ENCODE measurements at places on chromosomes 7 and 10.

GRCh38 chr7:21355406-21355874, 72.4 kb upstream of the SP4 start:
- no peak for DNase-seq

- no peak for DNase-seq
Observed at GRCh38 chr10:14086596-14086995, 244.1 kb downstream of the FRMD4A start.

DNA sequence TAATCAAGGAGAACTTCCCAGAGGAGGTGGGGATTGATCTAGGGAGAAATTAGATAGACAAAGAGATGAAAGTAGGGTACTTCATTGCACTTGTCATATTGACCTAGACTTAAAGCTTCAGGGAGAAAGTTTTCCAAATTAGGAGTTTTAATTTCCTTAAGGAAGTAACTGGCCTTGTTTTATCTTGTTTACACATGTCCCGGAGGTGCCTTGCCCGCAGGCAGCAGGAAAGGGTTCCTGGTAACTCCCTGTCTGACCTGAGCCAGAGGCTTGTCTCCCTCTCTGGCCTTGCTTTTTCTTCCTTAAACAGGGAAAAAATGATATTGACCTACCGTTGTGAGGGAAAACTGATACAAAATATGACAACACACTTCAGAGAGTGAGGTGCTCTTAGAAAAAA, 181.6 kb downstream of the EVX1 start:
- DNase-seq = no peak

DNA sequence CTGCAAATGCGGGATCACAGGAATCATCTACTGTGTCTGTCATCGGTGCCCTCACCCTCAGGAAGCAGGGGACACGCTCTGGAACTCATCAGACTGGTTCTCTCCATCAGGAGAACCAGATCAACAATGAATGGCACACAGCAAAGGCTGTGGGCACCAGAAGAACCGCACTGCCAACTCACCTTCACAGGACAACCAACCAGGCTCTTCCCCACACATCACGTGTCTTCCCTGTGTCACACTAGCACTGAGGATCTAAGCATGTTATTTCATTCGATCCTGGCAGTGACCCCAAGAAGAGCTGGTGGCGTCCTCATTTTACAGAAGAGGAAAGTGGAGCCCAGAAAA, 106.1 kb downstream of the TNS3 start:
- DNase-seq = no peak

DNA sequence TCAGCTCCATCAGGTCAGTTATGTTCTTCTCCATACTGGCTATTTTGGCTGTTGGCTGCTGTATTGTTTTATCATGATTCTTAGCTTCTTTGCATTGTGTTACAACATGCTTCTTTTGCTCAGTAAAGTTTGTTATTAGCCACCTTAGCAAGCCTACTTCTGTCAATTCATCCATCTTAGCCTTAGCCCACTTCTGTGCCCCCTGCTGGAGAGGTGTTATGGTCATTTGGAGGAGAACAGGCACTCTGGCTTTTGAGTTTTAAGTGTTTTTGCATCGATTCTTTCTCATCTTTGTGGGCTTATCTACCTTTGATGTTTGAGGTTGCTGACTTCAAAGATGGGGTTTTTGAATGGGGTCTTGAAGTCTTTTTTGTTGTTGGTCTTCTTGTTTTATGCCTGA, 204.6 kb upstream of the FOXP2 start:
- no peak for DNase-seq

DNA sequence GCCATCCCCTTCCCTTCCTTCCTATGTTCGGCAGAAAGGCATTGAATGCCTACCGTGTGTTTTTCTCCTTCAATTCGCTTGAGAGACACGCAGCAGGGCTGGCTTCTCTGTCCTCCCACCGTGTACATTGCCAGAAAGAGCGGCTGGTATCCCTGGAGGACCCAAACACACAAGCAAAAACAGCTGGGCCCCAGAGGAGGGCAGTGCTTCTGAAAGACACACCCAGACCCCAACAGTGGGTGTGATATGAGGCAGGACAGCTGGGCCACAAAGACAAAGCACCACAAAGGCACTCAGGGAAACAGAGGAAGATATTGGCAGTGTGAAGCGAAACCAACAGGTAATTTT, 133.1 kb upstream of the SH2B2 start:
- no peak for DNase-seq

DNA sequence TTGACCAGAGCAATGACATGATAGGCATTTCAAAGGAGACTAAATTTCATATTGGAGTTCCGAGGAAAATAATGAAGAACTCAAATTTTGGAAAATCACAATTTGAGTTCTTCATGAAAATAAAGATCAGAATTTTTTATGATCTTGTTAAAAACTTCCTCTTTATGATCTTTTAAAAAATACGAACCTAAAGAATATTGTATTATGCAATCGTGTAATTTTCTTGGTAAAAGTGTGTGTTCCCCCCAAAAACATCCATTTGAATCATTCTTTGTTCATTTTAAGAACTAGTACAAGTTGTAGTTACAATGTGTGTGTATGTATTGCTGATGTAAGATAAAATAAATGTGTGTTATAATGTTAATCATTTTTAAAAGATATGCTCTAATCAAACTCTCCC, 79.3 kb upstream of the PDK4 start:
- DNase-seq = no peak

DNA sequence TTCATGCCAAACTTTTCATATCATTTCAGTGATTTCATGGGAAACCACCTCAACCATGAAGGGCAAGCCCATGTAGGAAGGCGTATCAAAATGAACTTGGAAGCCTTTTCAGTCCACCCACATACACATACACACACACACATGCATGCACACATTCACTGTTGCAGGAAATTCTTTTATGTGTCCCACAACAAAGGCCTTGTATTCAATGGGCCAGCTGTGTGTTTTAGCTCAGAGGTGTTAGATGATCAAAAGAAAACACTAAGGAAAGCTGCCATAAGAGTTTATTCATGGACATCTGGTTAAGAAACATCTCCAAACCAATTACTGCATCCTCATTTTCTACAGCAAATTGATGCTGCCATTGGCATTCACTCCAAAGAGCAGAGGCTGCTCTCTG, 74.4 kb upstream of the STK17A start:
- DNase-seq = no peak

DNA sequence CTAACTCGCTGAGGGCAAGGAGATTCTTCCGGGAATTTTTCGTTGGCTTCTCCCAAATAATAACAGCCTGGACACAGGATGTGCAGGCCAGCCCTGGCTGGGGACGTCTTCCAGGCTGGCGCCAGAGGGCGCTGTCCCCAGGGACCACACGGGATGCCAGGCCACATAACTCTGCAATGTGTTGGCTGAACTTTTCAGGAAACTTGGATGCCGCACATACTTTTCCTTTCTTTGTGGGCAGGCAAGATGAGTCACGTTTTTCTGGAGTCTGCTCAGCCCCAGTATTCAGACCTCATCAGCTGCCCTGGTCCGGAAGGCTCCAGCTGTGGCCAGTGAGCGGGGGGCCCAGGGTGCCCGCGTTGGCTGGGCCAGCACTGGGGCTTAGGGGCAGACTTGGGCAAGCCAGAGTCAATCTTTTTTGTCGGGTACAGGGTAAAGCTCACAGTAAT, 122.7 kb downstream of the PRKAG2 start:
- peak; percentile 61 for DNase-seq

GRCh38 chr10:75108684-75109458, 2.6 kb upstream of the SAMD8 start:
- no peak for DNase-seq

GRCh38 chr7:36149694-36150452, 3.2 kb upstream of the EEPD1 start:
- DNase-seq = no peak

- no peak for DNase-seq
Observed at GRCh38 chr10:11037991-11038390, 20.3 kb downstream of the CELF2 start.

- DNase-seq = no peak
Observed at GRCh38 chr10:4588824-4589223, 237.2 kb upstream of the AKR1E2 start.

DNA sequence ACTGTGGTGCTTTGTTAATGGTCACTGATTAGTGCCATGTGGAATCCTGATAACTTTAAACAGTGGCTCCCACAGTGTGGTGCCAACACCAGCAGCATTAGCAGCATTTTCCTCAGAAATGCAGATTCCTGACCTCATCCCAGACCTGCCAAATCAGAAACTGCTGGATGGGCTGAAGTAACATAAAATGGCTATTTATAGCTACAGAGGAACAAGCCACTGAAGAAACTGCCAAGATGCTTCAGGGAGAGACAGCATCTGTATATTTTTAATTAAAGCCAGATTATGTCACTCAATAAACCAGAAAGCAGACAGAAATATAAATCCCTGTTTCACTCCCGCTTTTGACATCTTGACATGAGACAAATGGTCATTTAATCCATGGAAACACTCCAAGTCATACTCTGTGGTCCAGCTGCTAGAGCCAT, 178.5 kb downstream of the AMPH start:
- DNase-seq = no peak

GRCh38 chr7:7263297-7264230, 81.2 kb downstream of the C1GALT1 start:
- no peak for DNase-seq

DNA sequence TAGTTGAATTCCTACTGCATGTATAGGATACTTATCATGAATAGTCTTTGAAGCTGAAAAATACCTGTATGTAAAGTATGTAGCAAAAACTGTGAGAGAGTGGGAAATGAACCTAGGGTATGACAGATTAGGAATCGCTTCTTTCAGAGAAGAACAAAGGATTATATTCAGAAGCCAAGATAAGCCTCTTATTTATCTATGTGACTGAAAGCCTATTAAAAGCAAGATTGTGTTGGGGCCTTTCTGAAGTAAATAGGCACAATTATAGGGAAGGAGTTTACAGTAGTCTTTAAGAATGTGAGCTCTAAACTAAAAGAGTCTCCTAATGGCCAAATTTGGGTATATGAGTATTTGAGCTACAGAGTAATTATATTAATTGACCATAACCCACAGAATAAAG, 102.1 kb downstream of the MTERF1 start:
- DNase-seq = no peak

DNA sequence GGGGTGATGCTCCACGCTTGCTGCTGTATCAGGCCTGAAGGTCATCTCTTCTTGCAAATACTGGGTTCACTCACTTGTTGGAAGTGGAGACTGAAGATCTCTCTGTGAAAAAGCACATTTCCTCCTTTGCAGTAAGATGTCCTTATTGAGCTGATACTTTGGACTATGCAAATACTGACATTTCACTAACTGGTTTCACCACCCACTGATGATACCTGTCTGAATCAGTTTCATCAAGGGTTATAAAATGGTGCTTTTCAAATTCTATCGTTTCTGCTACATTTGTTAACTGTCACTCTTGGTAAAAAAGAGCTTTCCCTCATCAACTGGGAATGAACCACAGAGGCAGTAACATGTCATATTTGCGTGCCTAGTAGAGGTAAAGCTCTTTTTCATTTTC, 35.5 kb downstream of the RAB19 start:
- no peak for DNase-seq

GRCh38 chr7:15802425-15802824, 115.9 kb upstream of the MEOX2 start:
- DNase-seq = no peak

GRCh38 chr10:22341190-22341925, 3.9 kb upstream of the SPAG6 start:
- DNase-seq = no peak

GRCh38 chr7:40843338-40843985, 708.7 kb downstream of the SUGCT start:
- DNase-seq = no peak

DNA sequence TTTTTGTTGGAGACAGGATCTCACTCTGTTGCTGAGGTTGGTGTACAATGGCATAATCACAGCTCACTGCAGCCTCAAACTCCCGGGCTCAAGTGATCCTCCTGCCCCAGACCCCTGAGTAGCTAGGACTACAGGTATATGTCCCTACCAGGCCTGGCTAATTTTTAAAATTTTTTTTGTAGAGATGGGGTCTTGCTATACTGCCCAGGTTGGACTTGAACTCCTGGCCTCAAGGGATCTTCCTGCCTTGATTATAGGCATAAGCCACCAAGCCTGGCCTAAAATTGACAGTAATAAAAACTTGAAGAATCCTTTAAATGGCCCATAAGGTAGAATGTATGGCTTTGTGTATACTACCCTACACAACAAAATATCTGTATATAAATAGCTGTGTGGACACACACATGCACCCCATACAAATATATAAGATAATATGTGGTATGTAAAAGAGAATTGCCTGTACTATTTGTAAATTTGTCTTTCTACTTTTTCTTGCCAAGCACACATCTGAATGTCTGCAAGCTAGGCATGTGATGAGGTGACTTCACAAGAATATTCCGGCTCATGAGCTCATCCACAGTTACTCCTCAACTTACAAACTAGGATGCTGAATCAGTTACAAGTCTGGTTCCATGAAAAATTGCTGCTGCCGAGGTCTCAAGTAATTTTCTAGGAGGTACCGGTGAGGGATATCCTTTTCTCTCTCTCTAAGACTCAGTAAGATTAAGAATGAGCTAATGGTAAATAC, 26.6 kb downstream of the POLR3A start:
- no peak for DNase-seq

GRCh38 chr10:3750006-3750816, 34.8 kb downstream of the KLF6 start:
- DNase-seq = no peak

- no peak for DNase-seq
Observed at GRCh38 chr7:38883706-38884105, 25.3 kb downstream of the VPS41 start.

DNA sequence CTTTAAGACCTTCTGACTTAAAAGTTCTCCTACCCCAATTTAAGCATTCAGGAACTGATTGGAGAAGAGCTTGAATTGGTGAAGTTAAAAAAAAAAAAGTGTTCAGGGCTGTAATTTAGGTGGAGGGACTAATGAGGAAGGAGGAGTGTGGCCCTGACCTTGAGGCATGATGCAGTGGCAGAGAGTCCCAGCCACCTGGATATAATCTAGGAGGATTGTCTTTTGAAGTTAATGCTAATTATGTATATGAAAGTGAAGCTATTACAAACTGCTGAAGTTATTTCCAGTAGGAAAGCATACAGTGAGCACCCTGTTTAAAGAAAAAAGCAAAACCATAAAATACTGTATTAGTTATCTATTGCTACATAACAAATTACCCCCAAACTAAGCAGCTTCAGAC, 31.5 kb downstream of the ADD3 start:
- DNase-seq = no peak

GRCh38 chr10:33271969-33272583, 62.4 kb downstream of the NRP1 start:
- DNase-seq = no peak

DNA sequence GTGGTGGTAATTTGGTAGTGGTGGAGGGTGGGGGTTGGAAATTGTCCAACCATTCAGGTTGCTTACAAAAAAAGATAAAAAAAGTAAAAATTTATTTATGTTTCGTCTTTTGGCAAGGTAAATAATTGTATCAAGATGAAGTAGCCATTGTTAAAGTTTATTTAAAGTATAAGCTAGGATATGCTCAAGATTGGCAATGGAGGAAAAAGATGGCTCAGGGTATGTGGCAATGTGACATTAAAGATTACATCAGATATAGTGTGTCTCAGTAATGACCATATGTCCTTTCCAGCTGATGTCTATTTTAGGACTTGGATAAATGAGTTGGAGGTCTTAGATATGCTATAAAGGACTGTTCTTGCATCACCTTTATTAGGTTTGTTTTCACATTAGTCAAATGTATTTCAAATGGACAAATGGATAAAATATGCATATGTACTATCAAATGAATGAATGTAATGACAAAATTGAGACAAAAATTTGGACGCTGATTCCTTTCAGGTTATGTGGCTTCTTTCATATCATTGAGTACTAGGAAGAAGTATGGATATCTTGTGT, 60.9 kb downstream of the ST7 start:
- DNase-seq = no peak

Data from occipital lobe (tissue), 3 donors.